ENCODE measurements at places on chromosomes 2 and 18.
A peak's percentile ranks its signal among the peaks of the same experiment; 100 is the strongest.

GRCh38 chr18:63097178-63097577 lies 222.4 kb downstream of the BCL2 start:
- no peak for DNase-seq

- no peak for DNase-seq
These were observed 258.8 kb downstream of the ALPK2 start for GRCh38 chr18:58370038-58370580.

DNA sequence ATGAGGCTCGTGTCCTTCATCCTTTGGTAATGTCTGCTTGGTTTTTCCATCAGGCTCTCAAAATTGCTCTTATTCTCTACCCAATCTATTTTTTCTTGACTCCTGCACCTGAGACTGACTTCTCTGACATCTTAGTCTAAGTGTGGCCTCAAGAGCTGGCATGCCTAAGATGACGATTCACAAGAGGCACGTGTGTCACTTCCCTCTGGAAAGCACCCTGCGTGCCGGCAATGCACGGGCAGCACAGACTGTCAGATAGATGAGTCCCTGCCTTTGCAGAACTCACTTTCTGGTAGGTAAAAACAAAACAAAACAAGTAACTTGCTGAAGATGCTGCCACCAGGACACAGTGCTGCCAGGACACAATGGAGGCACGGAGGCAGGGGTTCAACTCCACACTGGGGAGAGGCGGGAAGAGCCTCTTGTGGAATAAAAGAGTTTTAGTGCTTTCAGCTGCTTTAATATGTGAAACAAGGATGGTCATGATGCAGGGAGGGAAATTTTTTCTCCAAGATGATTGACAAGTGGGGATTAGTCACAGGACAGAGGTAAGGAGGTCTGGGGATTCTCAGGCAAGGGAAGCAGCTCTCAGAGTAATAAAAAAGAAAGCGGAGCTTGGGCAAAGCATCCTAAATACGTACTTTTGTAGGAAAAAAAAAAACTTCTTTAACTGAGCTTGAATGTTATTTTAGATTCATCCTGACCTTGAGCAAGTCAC lies 27.3 kb downstream of the CYB5A start:
- DNase-seq: no peak

DNA sequence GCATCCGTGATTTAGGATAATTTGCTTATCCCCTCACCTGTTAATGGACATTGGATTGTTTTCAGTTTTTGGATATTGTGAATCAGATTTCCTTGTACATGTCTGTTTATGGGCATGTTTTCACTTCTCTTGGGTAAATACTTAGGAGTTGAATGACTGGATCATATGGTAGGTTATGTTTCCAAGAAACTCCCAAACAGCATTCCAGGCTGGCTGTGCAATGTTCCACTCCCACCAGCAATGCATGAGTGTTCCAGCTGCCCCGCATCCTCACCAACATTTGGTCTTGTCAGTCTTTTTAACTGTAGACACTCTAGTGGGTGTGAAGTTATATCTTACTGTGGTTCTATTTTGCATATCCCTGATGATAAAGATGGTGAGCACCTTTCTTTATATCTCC lies 8.9 kb upstream of the LRRFIP1 start:
- DNase-seq: no peak

DNA sequence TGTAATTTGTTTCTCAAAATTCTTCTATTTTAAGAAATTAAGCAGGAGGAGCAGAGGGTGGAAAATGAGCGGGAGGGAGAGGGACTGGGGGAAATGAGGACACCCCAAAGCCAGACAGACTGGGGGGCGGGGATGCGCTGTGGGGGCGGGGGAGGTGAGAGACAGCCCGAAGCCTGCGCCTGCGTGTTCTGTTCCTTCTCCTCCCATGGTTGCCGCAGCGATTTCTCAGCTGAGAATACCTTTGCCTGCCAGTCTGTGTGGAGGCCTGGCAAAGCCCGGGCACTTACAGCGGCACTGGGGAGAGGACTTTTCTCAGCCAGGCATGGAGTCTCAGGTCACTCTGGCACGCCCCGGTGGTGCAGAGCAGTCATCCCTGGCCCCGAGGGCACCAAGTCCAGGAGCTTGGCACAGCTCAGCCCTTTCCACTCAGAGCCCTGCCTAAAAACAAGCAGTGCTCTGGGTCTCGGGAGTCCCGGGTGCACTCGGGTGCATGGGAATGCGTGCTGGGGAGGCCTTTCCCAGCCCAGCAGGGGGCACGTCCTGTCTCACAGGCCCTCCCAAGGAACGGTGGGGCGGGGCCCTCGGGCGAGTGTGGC lies 289.3 kb upstream of the HS6ST1 start:
- DNase-seq: no peak

DNA sequence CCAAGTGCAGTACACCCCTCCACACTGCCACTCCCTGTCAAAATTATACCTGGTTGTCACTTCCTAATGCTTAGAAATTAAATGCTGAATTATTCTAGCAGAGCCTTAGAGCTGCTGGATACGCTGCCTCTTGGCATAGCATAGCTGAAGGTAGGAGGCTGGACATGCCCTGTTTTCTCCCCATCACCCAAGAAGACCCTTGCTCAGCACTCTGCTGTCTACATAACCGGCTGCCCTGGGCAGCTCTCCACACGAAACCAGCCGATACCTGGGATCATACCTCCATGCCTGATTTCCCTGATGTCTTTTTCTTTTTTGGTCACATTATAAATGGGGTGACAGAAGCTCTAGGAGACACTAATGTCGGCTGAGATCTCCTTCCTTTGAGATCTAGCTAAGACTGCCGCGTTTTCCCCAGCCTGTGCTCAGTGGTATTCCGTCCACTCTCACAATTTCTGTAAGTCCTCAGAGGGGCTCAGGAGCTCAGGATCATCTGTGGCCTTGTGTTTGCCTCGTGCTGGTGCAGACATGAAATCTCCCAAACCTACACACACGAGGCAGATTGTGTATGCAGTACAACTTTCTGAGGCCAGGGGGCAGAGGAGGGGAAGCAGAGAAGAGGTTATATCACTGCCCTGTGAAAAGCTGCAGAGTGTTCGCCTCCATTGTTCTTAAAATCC lies 13.5 kb upstream of the ZAP70 start:
- DNase-seq: peak; percentile 71

DNA sequence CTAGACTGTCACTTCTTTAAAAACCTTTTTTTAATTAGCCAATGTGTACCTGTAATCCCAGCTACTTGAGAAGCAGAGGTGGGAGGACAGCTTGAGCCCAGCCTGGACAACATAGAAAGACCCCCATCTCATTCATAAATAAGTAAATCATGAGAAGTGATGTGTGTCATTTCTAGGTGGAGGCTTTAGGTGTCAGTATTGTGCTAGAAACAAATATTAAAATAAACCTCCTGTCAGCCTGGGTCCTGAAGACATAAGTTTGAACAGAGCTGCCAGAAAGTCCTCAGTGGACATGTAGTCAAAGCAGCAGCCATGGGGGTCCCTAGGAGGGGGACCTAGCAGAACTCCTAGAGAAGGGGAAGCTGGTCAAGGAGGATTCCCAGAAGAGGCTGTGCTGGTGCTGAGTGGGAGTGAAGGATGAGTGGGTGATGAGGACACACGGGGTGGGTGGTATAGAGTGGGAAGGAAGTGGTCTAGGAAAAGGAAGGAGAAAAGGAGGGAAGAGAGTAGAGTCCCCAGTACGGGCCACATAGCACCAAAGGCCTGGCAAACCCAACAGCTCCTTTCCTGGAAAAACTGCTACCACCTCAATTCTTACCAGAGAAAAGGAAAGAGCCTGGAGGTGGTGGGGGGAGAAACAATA lies 316.6 kb upstream of the NCKAP5 start:
- DNase-seq: no peak

- DNase-seq: no peak
These were observed 120.8 kb upstream of the NPAS2 start for GRCh38 chr2:100699131-100699530.

- DNase-seq: no peak
These were observed 143.0 kb downstream of the ZEB2 start for GRCh38 chr2:144376926-144377325.

DNA sequence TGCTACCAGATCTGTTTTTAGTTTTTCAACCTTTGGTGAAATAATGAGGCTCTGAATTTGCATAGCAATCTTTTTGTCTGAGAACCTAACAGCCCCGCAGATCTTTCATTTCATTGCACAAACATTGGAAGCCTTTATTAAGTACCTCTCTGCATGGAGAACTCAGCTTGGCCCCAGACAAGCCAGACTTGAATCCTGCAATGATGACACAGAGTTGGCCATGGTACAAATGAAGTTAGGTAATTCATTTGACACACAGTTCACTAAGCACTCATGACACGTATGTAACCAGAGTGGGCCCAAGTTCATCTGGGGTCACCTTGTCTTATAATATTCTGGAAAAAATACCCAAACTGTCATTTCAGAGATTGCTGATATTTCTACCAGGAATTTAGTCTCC lies 439.1 kb upstream of the ID2 start:
- DNase-seq: no peak

- DNase-seq: no peak
These were observed 104.9 kb upstream of the MGAT5 start for GRCh38 chr2:134148843-134149472.

DNA sequence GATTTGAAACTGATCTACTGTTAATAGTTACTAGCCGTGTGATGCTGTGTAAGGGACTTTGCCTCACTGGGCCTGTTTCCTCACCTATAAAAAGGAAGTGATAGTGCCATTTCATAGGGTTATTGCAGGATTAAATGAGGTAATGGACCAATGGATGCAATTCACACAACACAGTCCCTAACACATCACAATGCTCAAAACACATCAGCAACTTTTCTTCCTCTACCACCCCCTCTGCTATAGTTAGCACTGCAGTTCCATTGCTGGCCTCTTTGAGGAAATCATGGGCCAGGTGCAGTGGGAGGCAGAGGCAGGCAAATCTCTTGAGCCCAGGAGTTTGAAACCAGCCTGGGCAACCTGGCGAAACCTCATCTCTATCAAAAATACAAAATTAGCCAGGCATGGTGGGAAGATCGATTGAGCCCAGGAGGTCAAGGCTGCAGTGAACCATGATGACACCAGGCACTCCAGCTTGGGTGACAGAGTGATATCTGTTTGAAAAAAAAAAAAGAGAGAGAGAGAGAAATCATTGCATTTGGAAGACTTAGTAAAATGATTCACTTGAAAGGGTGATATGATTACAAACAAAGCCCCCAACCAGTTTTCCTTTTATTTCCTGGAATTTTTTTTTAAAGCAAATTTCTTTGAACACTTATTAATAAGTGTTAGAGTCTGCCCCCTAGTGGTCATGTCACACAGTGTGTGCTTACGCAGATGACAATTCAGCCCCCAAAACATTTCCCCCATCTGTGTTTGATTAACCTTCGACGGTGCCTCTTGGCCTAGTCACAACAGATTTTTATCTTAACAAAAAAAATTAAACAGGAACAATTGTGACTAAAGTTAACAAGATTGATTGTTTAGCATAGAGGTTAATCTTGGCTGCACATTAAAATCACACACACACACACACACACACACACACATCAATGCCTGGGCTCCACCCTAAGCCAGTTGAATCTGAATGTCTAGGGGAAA lies 88.6 kb upstream of the BCL11A start:
- peak; percentile 21 for DNase-seq

DNA sequence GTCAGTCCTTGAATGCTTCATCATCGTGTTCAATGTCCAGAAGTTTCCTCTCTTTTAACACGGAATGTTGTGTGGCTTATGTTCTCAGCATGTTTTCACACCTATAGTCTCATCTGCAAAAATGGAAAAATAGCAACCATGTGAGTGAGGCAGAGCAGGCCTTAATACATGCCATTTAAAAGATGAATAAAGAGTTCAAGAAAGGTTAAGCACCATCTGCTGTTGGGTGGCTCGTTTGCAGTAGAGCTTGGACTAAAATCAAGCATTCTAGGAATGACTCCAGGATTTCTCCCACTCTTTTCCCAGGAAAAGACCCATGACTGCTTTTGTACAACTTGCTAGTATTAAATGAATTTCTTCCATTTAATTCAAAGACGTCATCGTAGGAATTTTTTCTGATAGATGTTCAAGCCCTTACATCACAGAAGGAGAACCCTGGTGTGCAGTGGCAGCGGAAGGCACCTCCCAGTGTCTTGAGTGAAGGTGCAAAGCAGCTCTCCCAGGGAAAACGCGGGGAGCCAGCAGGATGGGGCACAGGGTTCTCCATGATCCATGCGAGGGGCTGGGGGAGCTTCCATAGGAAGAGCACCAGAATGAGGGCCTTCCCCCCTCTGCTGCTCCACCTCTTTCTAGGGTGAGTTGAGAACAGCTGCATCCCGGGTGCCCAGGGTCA lies 9.6 kb downstream of the DCDC2C start:
- no peak for DNase-seq

DNA sequence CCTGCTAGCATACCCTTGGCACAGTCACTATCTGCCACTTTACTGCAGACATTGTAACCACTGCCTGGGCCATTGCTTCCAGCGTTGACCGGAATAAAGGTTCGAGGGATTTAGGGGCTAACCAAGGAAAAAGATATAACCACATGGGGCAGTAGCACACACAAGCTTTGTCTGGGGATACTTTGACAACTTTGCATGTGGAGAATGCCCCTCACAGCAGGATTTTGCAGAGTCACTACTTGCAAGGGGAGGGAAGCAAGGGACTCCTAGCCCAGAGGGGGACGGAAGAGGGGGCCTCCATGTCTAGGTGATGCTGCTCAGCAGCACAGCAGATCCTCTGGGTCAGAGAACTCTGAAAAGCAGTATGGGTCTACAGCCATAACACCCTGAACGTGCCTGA lies 138.7 kb downstream of the SPP2 start:
- DNase-seq: no peak

GRCh38 chr2:27720004-27720551 lies 51.4 kb upstream of the MRPL33 start:
- peak; percentile 48 for DNase-seq

DNA sequence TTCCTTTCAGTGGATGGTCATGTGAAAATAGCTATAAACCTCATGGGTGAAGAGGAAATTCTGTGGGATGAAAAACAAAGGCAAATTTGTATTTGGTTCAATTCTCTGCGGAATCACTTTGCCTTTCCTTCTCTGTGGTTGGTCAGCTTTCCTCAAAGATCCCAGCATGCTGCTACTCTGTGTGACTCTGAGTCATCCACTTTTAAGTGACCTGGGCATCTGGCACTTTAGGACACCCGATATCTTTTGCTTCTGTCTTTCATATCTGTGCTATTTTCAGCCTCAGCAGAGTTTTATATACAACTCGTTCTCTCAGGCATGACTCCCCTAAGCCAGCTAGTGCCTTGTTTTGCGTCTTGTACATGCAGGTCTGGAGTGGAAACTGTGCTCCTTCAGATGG lies 217.0 kb upstream of the PIEZO2 start:
- no peak for DNase-seq

DNA sequence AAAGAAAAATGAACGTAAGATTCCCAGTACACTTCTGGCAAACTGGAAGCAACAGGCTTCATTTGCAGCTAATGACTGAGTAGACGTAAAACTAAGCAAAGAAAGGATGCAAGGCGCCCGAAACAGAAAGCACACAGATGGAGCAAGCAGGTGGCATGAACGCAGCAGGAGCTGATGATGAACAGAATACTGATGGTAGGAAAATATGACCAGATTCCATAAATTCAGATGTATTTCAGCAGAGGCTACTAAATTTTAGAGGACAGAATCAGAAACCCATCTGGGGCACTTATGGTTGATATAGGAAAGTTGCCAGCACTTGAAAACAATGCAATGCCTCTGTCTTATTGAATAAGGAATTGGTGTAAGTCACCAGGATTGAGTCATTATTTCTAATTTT lies 658.7 kb upstream of the LINC00305 start:
- DNase-seq: no peak

- no peak for DNase-seq
These were observed 362.0 kb downstream of the SOX11 start for GRCh38 chr2:6054161-6054671.

Data from stimulated activated CD4-positive, alpha-beta T cell treated with anti-CD3 and anti-CD28 coated beads, Interleukin-2, amount 100 ng/mL, for 48 hours (primary cell).